ENCODE measurements at places on chromosomes 4 and X.

- DNase-seq, result no peak
These were observed 133.6 kb downstream of the CPE start for GRCh38 chr4:165512424-165512823.

- DNase-seq, result no peak
These were observed 6.9 kb upstream of the OTOP1 start for GRCh38 chr4:4233610-4234009.

- DNase-seq, result no peak
These were observed 33.6 kb upstream of the ENPEP start for GRCh38 chr4:110442309-110442708.

DNA sequence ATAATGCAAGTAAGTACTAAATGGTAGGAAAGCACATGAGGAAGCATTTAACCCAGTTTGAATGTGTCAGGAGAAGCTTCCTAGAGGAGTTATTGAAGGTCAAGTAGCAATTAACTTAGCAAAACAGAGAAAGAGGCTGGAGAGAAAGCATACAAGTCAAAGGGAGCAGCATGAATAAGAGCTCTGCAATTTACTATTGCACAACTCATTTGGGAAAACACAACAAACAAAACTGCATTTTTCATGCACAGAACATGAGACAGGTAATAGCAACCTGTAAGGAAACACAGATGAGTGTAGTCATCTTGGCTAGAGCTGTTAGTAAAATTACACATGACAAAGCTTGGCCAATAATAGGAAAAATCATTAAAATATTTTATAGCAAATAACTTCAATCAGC lies 538.1 kb downstream of the PPP4R3C start:
- DNase-seq, result no peak

DNA sequence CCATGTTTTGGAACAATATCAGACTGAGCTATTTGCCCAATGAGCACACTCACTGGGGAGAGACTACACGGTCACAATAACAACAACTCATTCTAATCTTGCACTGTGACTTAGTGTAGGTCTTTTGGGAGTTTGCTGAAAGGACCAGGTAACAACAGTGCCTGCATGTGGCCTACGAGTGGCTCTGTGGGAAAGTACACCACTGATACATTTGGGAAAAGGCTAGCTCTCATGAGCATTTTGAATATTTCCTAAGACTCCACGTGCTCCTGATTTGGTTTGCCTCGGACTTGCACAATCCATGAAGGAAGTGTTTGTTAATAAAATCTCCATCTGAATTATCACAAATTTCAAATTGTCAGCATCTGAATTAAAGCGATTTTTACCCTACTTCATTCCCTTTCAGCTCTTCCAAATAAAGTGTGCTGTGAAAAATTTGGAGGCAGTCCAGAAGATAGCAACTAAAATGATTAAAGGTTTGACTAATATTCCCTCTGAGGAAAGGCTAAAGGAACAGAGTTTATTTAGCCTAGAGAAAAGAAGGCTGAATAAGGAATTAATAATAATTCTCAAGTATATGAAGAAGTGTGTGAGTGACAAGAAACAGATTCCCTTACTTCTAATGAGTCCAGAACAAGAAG lies 406.4 kb downstream of the PPARGC1A start:
- DNase-seq, result no peak
